ENCODE measurements at places on chromosomes 11 and 22. TPM values are rescaled to one million over a fixed set of nuclear protein-coding genes. Genes with fewer than 3 reads are reported as not detected.

P2RY2 gene
- not detected for total RNA-seq

STK33 gene
- total RNA-seq: 0.53 TPM

IGLL1 gene
- total RNA-seq: not detected

CASP4 gene
- 166 TPM for total RNA-seq

BMAL1 gene
- 29.4 TPM for total RNA-seq

HOATZ gene
- not detected for total RNA-seq

MS4A7 gene
- not detected for total RNA-seq

Data from activated naive CD4-positive, alpha-beta T cell treated with anti-CD3 and anti-CD28 coated beads, Interleukin-2, amount 10 ng/mL, durations not matched to agents 5 hours and 36 hours (primary cell).